ENCODE measurements at places on chromosomes 6 and 20.

GRCh38 chr6:110646951-110647910 lies 168.0 kb downstream of the CDK19 start:
- DNase-seq = no peak

GRCh38 chr6:8574311-8574710 lies 139.0 kb upstream of the SLC35B3 start:
- no peak for DNase-seq

DNA sequence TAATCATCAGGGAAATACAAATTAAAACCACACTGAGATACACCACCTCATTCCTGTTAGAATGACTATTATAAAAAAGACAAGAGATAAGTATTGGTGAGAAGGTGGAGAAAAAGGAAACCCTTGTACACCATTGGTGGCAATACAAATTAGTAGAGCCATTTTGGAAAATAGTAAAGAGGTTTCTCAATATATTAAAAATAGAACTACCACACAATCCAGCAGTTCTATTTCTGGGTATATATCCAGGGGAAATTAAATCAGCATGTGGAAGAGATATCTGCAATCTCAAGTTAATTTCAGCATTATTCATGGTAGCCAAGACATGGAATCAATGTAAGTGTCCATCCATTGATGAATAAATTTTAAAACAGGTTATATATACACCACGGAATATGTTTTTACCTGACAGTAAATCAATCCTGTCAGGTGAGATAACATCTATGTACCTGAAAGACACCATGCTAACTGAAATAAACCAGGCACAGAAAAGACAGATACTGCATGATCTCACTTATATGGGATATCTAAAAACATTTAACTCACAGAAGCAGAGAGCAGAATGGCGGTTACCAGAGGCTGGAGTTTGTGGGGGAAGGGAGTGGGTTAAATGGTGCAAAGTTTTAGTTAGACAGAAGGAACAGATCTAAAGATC lies 64.1 kb downstream of the SHPRH start:
- no peak for DNase-seq

- DNase-seq = no peak
Measured at GRCh38 chr20:19806806-19807190, 48.7 kb downstream of the RIN2 start.

DNA sequence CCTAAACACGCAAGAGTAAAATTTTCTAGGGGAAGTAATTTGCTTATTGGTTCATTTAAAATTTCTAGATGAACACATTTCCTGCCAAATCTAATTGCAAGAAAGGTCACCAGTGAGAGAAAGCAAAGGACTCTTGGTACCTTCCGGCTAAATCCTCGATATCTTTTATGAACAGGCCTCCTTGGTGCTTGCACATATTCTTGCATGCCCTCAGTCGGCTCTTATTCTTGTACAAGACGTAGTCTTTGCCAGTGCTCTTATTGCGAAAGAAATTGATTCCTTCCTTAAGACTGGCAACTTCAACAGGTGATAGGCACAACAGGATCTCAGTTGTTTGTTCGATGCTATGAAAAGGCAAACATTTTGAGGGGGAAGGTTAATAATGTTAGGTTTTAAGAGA lies 141.7 kb upstream of the CARMIL1 start:
- no peak for DNase-seq

GRCh38 chr6:159203304-159204005 lies 34.3 kb downstream of the FNDC1 start:
- no peak for DNase-seq

- DNase-seq = no peak
Measured at GRCh38 chr6:169266746-169267591, 13.3 kb upstream of the THBS2 start.

DNA sequence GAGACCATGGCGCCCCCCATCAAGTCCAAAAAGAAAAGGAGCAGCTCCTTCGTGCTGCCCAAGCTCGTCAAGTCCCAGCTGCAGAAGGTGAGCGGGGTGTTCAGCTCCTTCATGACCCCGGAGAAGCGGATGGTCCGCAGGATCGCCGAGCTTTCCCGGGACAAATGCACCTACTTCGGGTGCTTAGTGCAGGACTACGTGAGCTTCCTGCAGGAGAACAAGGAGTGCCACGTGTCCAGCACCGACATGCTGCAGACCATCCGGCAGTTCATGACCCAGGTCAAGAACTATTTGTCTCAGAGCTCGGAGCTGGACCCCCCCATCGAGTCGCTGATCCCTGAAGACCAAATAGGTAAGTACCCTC lies 41.7 kb upstream of the NAA20 start:
- DNase-seq = no peak

GRCh38 chr6:118135371-118135770 lies 228.3 kb downstream of the SLC35F1 start:
- no peak for DNase-seq

- DNase-seq = no peak
Measured at GRCh38 chr6:116625872-116626271, 9.6 kb downstream of the RSPH4A start.

DNA sequence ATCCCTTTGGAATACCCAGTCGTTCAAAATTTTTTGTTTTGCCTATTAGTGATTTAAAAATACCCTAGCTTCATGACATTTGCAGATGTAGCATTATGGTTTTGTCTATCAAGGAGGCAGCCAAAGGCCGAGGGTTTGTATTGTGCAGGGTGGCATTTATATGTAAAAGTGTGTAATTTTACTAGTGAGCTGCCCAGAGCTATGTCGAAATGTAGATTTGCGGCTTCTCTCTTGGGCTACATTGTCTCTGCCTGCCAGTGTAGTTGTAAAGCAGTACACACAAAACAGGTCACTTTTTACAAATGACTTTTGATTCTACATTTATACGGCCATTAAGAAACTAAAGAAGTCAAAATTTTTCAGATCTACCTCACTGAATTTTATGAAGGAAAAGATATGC lies 87.7 kb downstream of the TSHZ2 start:
- no peak for DNase-seq

GRCh38 chr20:36607586-36608387 lies 2.2 kb downstream of the RAB5IF start:
- DNase-seq = no peak

GRCh38 chr6:154908723-154909122 lies 86.4 kb upstream of the TIAM2 start:
- DNase-seq = no peak

DNA sequence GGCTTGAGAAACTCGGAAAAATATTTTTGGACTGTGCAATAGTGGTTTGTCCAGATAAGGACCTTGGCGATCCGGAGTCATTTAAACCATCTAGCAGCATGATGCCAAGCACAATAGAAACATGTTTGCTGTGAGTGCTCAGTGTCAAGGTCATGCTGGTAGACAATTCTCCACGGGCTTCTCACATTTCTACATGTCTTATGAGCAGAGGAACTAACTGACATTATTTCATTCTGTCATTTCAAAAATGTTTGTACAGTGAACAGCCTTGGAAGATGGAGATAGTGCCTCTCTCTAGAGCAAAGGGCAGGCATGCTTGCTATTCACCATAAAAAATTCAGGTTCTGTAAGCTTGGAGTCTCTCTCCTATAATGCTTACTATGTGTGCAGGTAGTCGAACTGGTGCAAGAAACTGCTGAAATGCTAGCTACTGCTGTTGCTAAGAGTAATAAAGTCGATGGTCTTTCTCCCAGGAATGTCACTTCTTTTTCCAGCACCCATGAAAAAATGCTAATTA lies 25.4 kb upstream of the CCN2 start:
- DNase-seq = no peak

DNA sequence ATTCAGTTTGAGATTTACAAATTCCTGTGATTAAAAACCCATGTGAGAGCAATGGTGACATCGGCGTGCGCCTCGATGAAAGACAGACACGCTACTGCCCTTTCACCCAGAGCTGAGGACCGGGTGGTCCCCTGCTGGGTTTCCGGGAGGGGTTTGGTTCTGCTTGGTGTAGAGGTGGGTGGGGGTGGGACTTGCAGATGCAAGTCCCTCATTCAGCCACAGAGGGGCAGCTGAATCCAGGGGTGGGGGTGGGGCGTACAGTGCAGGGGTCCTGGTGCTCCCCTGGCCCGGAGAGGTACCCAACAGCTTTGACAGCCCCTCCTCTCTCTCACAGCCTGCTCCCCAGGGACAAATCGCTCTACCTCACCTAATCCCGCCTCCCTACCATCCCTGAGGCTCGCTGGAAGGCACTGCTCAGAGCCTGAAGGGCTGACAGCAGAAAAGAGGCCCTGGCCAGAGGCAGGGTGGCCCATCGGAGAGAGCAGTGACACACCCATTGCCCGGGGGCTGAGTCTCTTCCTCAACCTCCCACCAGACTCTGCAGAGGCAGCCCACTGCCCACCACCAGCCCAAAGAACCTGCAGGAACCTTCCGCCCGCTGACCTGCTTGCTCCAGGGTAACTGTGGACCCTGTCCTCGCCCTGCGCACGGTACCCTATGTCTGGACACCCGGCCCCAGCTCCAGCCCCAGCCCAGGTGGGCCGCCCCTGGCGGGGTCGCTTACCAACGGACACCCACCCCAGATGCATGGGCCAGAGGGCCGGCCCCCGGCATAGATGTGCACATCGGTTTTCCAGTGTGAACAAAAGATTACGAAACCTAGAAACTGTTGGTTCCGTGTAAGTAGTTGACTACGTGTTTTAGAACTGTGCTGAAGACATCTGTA lies 118.4 kb downstream of the JPH2 start:
- no peak for DNase-seq

DNA sequence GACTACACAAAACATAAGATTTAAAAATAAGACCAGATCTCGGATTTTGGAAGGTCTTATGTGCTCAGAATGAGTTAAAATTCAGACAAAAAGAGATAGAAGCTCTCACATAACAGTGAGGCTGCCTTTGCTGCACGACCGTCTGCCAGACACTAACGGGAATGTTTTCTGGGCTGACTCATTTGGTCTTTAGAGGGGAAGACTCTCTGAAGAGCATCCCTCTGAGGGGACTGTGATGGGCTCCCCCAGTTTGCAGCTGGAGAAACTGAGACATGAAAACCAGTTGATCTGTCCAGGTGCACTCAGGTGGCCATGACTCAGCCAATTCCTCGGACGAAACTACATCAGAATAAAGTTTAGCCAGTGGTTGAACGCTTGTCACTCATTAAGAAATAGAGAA lies 153.9 kb downstream of the RNASET2 start:
- DNase-seq = no peak

DNA sequence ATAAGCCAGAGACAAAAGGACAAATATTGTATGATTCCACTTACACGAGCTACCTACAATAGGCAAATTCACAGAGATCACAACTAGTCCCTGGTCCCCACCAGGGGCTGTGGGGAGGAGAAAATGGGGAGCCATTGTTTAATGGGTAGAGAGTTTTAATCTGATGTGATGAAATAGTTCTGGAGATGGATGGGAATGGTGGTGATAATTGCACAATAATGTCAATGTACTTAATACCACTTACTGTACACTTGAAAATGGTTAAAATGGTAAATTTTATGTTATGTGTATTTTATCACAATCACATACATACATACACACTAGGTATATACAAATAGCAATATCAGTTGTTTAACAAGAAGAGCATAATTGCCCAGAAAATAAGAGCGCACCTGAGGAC lies 24.3 kb upstream of the GSTA3 start:
- DNase-seq = no peak

- DNase-seq = no peak
Measured at GRCh38 chr20:22962567-22963439, 72.3 kb upstream of the SSTR4 start.

GRCh38 chr6:11207199-11207968 lies 25.1 kb downstream of the NEDD9 start:
- DNase-seq = no peak

DNA sequence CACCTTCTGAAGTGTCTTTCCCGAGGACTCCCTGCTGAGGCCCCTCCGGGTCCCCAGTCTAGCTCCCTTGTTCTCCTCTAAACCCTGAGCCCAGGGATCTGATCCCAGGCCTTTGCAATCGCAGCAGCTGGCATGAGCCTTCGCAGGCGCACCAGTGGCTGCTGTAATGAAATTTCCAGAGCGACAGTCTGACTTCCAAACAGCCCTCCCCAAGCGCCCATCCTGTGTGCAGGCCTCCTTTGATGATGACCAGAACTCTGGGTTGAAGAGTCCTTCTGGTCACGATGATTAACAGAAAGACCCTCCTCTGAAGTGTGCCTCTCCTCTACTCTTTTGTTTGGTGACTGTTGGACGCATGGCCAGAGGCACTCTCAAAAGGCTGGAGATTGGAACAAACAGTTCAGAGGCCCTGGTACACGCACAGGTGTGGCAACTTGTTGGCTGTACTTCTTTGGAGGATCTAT lies 89.1 kb upstream of the MPC1 start:
- DNase-seq = no peak

DNA sequence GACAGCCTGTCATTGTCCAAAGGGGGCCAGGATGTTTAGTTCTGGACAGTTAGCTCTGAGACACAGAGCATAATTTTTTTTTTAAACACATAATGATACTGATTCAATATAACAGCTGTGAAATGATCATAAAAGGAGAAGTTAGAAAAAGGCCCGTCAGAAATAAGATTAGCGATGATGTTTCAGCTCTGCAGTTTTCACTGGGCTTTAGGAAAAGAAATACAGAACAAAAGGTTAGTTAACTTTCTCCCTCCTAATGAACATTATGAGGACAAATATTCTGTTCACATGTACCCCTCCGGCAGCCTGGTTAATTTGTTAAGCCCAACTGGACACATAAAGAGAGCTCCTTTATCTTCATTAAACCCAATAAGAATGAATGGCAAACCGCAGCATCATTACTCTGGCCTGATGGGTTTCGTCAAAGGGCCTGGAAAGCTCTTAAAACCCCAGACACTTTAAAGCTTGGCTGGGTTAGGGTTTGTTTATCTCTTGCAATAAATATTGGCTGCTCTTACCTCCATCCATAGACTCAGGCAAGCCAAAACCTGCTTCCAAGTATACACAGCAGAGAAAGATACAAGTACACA lies 394.6 kb downstream of the KIF16B start:
- no peak for DNase-seq

- DNase-seq = no peak
Measured at GRCh38 chr6:16688984-16689636, 72.2 kb downstream of the ATXN1 start.

DNA sequence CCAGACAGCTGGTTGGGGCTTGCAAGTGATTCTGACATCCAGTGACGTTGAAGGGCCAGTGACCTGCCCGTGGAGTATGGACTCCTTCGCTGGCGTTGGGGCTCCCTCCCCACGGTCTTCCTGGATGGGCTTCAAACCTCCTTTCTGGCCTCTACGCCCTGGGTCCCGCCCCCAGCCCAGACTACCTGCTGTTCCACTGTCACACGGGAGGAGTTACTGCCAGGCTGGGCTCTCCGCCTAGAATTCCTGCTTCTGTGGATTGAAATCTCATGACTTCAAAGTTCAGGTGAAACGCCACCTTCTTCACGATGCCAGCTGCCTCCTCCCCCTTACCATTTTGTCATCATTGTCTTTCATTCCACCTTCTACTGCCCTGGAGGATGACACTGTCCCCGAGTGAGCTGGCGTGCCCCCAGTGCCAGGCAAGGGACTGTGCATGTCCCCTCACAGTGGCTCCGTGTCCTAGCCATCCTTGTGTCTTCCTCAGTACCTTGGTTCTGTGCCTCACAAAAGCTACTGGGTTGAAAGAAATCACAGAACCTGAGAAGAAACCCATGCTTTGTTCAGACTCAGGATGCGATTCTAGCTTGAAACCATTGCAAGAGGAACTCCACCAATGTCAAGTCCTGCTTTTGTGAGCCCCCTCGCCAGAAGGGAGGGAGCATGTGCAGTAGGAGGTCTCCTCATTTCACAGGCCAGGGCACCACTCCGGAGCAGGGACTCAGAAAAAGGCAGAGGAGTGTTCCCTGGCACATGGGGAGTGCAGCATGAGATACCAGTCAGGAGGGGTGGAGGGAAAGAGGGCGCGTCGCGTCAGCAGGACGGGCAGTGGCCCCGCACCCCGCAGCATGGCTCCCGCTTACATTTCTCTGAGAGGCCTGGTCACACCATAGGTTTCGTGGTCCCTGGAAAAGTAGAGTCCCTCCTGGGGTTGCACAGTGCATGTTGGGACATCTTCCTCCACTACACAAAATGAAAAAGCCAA lies 11.0 kb upstream of the IRF4 start:
- no peak for DNase-seq

Data from nephron progenitor cell (in vitro differentiated cells).